ENCODE measurements at places on chromosomes 7 and 10.

GRCh38 chr10:21368728-21369425, 156.6 kb downstream of the SKIDA1 start:
- no peak for DNase-seq

- DNase-seq = no peak
Measured at GRCh38 chr7:18357691-18358090, 137.9 kb upstream of the HDAC9 start.

DNA sequence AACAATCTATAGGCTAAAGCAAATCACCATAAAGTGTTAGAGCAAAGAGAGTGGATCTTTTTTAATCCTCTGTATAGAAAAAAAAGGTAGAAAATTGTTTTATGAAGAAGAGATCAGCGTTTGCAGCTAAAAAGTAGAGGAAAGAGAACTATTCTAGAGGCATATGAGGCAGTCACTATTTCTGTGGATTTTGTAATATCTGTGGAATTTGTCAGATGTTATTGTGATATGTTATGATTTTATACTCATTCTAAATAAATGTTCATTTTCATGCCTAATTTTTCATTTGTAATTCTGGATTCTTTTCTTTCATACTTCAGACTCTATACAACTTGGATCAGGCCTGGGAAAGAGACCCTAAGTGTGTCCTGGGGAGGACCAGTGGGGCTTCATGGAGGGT, 295.0 kb upstream of the LYZL1 start:
- DNase-seq = no peak

GRCh38 chr7:80481196-80481884, 30.5 kb downstream of the GNAT3 start:
- no peak for DNase-seq

DNA sequence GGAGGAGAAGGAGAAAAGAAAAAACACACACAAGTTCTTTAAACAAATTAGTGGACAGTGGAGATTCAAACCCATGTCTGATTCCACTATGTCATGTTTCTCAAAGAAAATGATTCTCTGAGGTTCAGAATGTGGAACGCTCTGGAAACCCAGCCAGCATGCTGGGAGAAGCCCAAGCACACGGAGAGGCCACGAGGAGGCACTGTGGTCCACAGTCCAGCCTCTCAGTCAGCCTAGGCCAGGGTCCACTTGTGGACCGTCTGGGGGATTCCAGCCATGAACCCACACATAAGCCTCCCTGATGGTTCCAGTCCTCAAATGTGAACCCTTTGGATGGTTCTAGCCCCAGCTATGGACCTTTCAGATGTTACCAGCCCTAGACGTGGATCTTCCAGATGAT, 73.4 kb downstream of the CAV1 start:
- no peak for DNase-seq

DNA sequence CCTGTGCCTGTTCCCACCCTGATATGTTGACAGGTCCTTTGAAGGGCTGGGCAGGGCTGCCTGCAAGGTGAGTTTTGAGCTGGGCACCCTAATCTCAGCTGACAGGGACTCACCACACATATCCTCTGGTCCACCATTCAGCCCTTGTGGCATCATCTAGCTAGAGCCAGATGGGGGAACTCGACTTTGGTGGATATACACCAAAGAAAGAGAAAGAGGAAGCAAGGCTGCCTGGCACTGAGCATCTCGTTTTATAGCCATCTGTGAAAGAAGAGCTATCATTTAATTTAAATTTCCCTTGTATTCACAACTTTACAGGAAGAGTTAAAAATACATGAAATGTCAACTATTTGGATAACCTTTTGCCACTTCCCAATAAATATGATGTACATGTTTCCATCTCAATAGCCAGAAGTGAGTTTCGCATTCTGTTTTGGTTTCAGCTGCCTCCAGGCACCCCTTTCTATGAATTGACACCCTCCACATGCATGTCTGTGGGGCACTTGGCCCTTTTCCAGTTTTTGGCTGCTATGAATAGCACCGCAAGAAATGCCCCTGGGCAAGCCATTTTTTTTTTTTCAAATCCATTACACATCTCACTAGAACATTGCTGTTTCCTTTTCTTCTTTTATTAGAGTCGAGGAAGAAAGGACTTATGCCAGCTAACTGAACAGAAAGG, 22.9 kb upstream of the GRB10 start:
- DNase-seq = no peak

DNA sequence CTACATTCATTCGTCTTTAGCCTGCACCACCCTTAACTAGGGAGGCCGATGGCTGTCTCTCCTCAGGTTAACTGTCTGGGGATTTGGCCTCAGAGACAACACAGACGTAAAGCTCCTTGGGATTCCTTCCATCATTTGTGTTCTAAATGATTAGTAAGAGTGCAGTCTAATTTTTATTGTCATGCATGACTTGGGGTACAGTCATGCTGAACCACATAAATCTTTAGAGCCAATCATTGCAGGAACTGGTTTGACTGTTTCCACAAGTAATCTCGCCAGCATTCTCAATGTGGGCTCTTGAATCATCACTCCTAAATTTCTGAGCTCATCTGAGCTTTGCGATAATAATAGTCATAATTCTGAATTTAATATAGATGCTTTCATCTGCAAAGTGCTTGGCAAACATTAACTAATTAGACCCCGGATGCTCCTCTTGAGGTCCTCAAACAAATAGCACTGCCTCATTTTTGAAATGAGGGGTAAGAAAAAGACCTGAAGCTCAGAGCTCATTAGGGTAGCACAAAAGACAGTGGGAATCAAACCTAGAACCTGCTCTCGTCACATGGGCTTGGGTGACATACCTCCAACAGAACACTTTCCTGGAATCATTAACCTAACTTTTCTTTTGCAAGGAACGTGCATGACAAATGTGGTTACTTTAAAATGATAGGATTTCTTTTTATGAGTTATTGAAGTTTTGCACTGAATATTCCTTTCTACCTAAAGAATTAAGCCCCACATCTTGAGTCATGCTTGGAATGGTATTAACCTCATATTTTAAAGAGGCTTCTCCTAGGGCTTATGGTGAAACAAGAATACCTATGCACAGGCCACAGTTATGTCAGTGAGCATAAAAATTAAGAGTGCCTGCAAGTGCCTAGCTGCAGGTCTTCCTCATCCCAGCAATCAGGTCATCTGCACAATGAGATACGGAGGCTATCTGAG, 118.9 kb upstream of the NRP1 start:
- DNase-seq = no peak

DNA sequence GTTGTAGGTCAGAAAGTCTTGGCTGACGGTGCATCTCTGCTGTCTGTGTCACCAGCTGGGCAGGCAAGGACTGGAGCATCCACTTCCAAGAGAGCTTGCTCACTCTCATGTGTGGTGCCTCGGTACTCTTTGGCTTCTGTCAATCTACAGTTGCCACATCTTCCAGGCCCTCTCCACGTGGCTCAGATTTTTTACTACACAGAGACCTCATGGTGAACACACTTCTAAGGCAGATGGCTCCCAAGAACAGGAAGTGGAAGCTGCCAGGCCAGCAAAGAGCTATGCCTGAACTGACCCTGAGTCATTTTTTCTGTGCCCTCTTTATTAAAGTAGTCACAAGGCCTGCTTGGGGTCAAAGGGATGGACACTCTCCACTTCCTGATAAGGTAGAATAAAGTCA, 351.5 kb upstream of the AUTS2 start:
- no peak for DNase-seq

DNA sequence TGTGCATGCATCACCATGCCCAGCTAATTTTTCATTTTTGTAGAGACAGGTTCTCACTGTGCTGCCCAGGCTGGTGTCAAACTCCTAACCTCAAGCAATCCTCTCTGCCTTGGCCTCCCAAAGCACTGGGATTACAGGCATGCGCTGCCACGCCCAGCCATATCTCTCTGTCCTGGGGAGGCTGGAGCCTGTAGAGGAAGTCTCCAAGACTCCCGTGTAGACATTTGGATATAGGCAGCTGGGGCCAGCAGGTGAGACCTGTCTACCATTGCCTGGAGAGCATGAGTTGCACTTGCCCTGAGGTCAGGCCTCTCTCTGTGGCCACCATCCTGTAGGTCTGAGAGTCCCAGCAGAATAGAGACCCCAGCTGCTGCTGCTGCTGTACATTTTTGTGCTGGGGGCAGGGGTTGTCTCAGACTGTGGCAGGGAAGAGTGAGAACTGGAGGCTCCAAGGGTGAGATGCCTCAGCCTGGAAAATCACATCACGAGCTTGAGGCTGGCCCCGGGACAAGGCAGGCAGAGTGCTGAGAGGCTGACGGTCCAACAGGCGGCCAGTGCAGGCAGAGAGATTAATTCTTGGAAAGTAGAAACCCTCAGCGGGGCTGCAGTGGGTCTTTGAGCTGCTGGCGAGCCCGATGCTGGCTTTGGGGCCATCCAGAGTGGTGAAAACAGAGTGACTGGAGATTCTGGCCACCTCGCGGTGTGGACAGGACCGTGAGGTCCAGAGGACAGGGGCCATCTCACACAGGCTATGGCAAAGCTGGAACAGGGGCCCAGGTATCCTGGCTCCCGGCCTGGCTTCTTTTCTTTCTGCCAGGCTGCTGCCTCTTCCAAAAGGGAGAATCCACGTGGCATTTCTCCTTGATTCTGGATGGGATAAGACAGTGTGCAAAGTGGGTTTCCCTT, 60.9 kb downstream of the TMEM270 start:
- no peak for DNase-seq

DNA sequence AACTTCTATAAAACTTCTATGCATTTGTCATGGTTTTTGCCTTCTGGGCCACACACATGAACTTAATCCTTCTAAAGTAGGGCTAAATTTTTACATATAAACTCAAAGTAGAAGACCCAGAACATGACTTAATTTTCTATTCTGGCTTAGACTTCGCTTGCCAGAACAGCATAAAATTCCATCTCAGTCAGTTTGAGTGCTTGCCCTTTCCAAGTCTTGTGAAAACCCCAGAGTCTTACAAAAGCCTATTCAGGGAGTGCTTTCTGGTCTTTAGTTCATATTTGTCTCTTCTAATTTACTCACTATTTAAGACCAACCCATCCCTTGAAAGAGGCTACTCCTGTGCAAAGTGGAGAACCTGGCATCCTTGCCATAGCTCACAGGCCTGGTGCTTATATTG, 201.6 kb upstream of the MEOX2 start:
- DNase-seq = no peak

- no peak for DNase-seq
Measured at GRCh38 chr7:8490391-8491045, 57.1 kb downstream of the NXPH1 start.

GRCh38 chr7:21326241-21326640, 101.6 kb upstream of the SP4 start:
- DNase-seq = no peak

- DNase-seq = no peak
Measured at GRCh38 chr10:58775960-58776567, 263.4 kb downstream of the BICC1 start.

GRCh38 chr7:25221009-25221408, 7.3 kb downstream of the NPVF start:
- DNase-seq = no peak

- DNase-seq = no peak
Measured at GRCh38 chr7:150943453-150943814, 34.7 kb downstream of the KCNH2 start.

GRCh38 chr7:22895140-22895827, 72.6 kb upstream of the TOMM7 start:
- DNase-seq = no peak

DNA sequence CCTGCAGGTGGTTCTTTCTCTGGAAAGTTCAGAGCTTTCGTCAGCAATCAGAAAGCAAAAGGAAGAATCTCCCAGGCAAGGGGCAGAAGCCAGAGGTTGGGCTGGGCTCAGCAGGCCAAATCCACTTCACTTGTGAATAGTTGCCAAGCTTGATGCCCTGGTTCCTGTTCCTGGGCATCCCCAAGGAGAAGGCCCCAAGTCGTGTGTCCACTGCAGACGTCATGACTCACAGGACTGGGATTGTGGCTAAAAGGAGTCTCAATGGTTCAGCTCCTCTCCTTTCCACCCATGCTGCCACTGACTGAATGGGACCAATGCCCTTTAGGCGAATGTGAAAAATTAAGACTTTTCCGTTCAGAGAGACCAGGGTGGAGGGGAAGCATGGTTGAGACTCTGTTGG, 38.6 kb upstream of the TRIM8 start:
- DNase-seq = no peak

DNA sequence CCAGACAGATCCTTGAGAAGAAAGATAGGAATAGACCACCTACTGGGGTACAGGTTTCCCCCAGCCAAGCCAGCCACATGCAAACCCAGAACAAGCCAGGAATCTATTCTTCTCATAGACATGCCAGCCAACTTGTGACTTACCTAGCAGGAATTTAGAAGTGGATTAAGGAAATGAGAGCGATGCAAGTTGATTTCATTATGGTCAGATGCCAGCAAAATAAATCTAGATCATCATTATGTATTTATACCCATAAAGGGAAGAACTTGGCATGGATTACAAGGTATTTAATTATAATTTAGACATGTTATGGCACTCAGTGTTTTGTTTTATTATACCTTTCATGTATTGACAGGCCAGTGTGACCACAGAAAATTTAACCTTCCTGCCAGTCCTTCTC, 32.8 kb downstream of the SLC35G1 start:
- DNase-seq = no peak

DNA sequence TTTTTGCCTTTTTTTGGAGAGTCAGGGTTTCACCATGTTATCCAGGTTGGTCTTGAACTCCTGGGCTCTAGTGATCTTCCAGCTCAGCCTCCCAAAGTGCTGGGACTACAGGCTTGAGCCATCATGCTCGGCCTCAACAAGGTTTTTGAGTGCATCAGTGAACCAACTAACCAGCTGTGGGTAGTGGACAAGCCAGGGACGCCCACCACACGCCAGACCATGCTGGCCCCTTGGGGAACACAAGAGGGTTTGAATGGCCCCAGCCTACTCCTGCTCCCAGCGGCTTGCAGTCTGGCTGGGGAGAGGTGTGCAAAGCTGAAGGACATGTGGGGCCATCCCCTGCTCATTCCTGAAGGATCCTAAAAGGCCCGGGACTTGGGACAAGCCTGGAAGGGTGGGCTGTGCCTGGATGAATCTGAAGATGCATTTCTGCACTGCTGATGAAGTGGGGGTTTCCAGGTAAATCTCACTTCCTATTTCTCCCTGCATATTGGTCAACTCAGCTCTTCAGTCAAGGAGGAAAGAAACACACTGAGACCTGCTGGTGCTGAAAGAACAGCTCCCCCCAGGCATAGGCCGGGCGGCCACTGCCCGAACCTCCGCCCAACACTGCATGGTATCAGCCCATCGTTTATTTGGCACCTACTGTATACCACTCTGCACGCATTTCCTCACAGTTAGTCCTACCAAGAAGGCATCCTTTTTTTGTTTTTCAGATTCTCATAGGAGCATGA, 6.9 kb downstream of the MMD2 start:
- DNase-seq = no peak

GRCh38 chr10:74987339-74988053, 124.0 kb upstream of the SAMD8 start:
- no peak for DNase-seq

DNA sequence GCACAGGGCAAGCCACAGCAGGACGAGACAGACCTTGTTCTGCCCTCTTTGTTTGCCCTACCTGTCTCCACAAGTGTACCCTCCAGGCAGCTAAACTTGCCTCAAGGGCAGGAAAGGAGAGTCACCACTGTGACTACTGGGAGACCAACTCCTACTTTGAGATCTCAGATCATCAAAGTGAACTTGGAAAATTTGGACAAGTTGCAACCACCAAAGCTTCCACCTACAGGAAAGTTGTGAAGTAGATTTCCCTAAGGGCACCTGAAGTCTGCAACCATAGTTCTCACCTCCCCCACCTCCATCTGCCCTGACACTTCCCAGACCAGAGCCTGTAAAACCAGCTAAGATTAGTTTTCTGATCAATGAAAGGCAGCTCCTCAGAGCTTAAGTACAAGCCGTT, 2.5 kb upstream of the WDR91 start:
- DNase-seq = no peak

All from stimulated activated CD8-positive, alpha-beta memory T cell treated with anti-CD3 and anti-CD28 coated beads, Interleukin-15, amount 100 ng/mL, for 4 hours (primary cell).